ENCODE measurements at places on chromosomes 13 and 19.
A peak's percentile ranks its signal among the peaks of the same experiment; 100 is the strongest.

GRCh38 chr13:44853641-44854040, 135.6 kb downstream of the NUFIP1 start:
- peak; percentile 86 for DNase-seq

- no peak for DNase-seq
These were observed 110.2 kb upstream of the DOCK9 start for GRCh38 chr13:99087954-99088491.

DNA sequence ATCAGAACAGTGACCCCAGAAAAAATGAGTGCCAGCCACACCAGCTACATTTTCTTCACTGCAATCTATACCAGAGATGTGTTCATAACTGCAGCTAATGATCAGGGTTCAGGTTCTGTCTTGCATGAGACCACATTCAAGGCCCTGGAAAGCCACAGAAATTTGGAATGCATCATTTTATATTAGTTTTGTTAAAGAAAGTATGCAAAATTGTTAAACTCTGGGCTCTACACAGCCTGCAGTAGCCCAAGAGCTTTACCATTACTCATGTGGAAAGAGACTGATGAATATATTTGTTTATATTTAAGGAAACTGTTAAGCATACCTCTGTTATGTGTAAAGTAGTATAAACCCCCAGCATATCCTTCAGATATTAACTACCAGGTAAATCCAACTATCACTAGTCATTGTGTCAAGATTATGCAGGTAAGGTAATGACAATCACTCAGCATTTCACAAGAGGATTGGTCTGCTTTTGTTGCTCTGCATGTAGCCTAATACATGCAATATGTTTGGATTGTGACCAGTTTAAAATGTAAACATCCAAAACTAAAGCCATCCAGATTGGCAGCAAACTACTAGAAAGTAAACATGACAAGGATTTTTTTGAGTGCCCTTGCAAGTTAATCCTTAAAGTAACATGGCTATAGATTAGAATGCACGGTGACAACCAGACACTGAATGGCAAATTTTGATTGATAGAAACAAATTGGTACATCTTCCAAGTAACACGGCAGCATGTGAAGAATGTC, 429.1 kb upstream of the ARGLU1 start:
- no peak for DNase-seq

GRCh38 chr13:97979051-97979450, 25.6 kb downstream of the IPO5 start:
- no peak for DNase-seq

DNA sequence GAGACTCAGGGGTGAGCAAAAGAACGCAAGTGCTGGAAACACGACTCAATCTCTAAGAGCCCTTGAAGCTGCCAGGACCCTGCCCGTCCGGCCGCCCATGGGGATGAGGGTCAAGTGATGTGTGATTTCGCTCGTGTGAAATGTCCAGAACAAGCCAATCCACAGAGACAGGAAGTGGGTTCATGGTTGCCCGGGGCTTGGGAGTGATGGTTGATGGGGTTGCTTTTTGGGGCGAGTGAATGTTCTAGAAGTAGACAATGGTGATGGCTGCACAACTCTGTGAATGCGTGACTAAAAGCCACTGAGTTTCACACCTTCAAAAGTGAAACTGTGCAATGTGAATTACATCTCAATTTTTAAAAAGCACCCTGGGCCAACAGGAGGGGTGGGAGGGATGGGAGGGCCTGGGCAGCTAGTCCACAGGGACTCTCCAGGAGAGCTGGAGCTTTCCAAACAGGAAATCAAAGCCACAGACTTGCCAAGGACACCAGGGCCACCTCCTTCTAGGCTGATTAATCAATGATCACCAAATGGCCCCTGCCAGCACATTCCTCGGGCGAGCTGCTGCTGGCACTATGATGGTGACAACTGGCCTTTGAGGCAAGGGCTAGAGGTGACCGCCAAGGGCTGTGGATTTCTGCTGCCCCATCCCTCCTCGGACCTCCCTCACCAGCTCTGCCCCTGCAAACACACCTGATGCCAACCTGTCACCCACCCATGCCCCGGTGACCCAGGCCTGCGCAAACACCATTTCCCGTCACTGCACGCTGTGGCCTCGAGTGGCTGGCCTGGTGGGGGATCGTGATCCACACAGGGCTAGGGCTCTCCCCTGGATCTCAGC, 14.0 kb downstream of the DPP9 start:
- peak; percentile 73 for DNase-seq

- peak; percentile 94 for DNase-seq
These were observed at the start of gene ZNF223 for GRCh38 chr19:44051650-44052402. Gene ZNF223 (plus strand): TSS chr19:44052036. CDS start chr19:44055177, 3,141 bp downstream.

DNA sequence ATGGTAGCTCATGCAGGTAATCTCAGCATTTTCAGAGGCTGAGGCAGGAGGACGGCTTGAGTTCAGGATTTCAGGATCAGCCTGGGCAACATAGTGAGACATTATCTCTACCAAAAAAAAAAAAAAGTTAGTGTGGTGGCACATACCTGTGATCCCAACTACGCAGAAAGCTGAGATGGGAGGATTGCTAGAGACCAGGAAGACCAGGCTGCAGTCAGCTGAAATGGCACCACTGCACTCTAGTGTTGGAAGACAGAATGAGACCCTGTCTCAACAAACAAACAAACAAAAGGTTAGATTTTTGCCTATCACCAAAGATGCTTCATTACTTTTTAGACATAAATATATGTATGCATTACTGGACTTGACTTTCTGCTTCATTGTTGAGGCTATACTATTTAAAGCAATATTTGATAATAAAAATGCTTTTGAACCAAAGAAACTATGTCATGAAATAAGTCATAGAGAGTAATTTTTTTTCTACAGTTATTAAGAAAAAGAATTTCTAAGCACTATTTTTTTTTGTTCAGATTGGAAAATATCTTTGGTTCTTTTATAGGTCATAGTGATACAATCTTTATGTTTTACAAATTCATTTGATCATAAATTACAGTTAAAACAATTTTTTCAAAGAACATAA, 1180.1 kb upstream of the ATXN8OS start:
- DNase-seq: peak; percentile 35

All from kidney tubule cell (primary cell).